ENCODE measurements at places on chromosomes 1 and 21.

DNA sequence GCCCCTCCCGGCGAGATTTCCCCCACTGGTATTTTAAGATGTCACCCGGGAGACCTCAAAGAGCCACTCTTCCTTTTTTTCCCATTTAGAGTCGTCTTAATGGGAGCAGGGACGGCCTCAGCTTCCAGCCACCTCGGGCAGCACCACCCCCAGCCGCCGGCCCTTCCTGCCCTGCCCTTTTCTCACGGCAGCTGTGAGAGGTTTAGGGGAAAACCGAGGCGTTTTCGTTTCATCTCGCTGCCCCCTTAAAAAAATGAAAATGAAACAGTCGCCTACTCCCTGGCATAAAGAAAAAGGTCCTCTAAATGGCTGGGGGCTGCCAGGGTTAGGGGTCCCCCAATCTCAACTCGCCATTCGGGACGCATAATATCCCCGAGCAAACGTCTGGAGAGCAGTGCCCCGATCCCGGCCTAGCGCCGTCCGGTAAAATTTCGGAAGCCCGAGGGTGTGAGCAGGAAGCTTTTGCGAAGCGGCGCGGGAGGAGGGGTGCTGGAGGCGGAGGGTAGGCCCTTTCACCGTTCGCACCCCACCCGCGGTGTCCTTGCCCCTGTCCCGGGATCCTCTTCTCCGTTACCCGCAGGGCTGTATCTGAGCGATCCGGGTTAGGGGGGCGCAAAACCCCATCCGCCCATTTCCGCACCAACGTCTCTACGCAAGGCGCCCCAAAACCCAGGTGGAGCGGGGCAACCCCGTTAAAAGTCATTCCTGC is 1.2 kb downstream of the RUNX3 start:
- no peak for DNase-seq

GRCh38 chr1:44312399-44313196 is 42.5 kb downstream of the ERI3 start:
- DNase-seq: no peak

- DNase-seq: no peak
These were observed 23.5 kb downstream of the LAMB3 start for GRCh38 chr1:209628618-209629299.

DNA sequence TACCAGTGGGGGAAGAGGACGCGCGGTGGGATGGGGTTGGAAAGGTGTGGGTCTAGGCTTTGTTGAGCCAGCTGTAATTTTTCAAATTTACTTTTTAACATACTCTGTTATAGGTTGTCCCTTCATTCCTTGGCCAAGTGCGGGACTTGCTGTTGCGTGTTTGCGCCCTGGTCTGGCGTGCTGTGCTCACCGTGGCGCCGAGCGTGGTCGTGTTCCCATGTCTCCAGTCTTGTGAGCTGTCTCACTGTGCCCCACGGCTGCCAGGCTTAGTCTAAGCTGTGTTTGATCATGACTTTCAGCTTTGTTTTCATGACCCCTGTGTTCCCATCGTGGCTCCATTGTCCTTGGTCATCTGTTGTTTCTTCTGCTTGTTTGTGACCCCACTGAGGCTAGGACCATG is 26.0 kb downstream of the TRAPPC10 start:
- no peak for DNase-seq

- no peak for DNase-seq
These were observed 228.3 kb downstream of the PTPRC start for GRCh38 chr1:198867182-198867581.

- DNase-seq: no peak
These were observed 14.0 kb upstream of the TIPRL start for GRCh38 chr1:168164771-168165170.

- DNase-seq: no peak
These were observed 488.7 kb downstream of the OMA1 start for GRCh38 chr1:58057826-58058225.

GRCh38 chr1:214044438-214045214 is 56.9 kb downstream of the PROX1 start:
- no peak for DNase-seq

DNA sequence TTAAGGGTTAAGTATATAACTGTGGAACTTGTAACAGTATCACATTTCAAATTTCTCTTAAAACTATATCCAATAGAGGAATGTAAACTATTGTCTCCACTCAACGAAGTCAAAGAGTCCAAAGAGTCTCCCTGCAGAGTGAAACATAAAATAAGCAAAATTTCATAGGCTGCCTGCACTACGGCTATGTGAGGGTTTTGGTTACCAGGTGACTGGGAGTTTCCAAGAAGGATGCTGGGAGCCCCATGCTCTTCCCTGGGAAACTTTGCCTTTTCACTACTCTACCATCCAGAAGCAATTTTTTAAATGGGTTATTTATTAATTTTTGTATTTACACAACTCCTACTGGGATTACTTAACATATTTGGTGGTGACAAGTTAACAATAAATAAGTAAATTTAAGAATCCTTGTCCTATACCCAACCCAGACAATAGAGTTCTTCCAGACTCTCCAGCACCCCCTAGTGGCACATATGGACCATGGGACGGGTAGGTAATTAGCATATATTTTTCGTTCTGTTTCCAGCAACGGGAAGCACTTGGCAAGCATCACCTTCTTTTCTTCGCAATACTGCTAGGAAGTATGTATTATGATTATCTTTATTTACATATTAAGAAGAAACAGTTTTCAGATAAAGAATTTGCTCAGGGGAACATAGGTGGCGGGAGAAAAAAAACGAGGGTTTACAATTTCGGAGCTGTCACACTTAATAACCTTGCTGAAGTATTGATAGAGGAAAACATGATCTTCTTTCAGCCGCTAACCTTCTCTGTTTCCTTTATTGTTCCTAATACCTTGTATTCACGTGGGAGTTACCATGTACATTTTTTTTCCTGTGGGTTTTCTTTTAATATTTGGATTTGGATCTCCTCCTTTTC is 3.5 kb downstream of the FMO2 start:
- no peak for DNase-seq

DNA sequence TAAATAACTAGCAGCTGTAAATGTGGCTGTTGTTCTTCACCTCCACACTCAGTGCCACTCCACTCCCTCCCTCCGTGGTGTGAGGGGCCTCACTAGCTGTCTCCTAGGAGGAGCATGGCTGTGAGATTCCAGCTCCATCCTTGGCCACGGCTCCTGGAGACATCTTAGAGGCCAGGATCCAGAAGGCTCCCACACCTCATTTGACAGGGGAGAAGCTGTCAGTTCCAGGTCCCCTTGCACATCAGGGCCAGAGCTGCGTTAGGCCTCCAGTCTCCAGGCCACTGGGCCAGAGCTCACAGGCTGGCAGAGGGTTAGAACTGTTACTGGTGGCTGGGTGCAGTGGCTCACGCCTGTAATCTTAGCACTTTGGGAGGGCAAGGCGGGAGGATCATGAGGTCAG is 15.0 kb downstream of the PCSK9 start:
- DNase-seq: no peak

- no peak for DNase-seq
These were observed 32.1 kb upstream of the CLIC4 start for GRCh38 chr1:24713176-24713575.

Measured in activated naive CD4-positive, alpha-beta T cell (primary cell).